Islet precursor cell (in vitro differentiated cells): ENCODE measurements at places on chromosomes 12 and 14.

GRCh38 chr14:93535537-93535936 lies 104.8 kb downstream of the UNC79 start:
- DNase-seq, result no peak

- peak; percentile 91 for DNase-seq
Observed at GRCh38 chr12:117580718-117581062, 219.3 kb upstream of the NOS1 start.

DNA sequence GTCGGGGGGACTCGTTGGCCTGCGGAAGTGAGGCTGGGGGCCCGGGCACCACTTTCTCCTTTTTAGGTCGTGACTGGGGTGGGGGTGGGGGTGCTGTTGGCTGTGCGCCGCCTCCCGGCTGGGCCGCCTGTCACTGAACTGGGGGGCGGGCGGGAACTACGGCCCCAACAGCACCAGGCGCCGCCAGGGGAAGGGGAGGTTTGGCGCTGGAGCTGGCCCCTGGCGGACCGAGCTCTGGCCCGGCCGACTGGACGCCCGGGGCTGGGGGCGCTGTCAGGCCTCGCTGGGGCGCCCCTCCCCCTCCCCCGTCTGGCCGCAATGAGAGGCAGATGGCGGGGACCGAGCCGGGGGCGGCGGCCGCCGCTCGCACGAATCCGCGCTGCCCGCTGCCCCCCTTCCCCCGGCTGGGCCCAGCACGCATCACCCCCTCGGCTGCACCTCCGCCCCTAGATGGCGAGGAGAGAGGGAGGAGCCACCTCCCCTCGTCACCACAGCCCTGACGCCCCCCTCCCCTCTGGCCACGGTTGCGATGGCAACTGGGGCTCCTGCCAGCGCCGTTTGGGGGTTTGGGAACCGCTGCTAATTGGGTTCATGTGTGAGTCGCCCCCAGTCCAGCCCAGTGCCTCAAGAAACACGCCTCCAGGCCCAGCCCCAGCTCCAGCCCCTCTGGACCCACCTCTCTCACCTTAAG lies 723 bp downstream of the NFATC4 start:
- DNase-seq, result peak; percentile 69

- DNase-seq, result no peak
Observed at GRCh38 chr14:95981965-95982364, 57.2 kb upstream of the C14orf132 start.

DNA sequence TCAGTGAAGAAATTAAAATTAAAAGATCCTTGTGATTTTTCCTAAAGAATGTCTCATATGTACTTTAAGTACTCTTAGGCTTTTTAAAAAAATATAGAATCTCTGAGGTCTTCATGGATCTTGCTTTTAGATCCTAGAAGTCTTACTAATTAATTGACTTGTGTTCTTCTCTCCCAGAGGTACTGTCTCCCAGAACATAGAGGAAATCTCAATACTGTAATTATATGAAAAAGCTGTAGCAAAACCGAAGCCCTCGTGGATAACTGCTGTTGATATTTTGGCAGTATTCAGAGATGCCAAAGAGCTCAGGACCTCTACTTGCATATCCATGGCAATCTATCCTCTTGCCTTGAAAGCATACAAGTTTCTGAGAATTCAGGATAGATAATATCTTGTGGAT lies at the start of gene OR9K2:
TSS of gene OR9K2 (plus strand) at position 301 of the 400 bp plus-strand sequence. CDS start 3,429 bp downstream, outside the sequence.
- no peak for DNase-seq

GRCh38 chr12:40312982-40313576 lies 88.3 kb downstream of the LRRK2 start:
- DNase-seq, result no peak

DNA sequence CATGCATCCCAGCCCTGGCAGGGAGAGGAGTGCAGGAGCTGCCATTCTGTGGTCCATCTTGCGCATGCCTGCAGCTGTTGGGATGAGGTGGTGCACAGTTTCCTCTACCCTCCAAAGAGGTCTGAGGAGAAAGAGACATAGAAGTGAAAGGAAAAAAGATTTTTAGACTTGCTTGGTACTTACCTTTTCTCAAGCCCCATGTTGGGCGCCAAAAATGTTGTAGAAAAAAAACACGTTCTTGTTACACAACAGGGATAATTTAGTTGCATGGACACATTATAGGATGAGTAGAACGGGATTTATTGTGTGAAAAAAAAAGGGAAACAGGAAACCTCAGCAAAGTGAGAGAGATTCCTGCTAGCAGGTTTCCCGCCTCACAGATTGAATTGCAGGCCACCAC lies 244.4 kb upstream of the GARIN2 start:
- DNase-seq, result no peak

- DNase-seq, result no peak
Observed at GRCh38 chr14:84421621-84422020, 1108.3 kb upstream of the FLRT2 start.

- DNase-seq, result no peak
Observed at GRCh38 chr12:43694879-43695278, 63.7 kb downstream of the PUS7L start.

- no peak for DNase-seq
Observed at GRCh38 chr14:91331721-91332120, 85.9 kb downstream of the CCDC88C start.

GRCh38 chr12:11773889-11774677 lies 124.6 kb downstream of the ETV6 start:
- peak; percentile 45 for DNase-seq

DNA sequence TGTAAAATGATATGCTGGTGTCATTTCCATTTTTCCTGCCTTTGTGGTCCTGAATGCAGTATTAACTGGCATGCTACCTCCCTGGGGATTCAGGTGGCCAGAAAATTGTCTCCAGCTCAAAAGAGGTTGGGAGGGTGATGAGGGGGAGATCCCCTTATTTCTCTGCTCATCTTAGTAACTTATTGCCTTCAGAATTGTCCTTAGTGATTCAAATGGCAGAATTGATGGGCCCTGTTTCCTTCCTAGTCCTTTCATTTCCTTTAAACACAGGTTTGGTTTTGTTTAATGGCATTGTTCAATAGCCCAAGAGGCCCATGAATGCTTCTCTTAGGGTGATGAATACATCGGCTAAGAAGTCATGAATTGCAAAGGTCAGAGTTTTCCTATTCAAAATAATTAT lies 207.0 kb downstream of the SLC41A2 start:
- peak; percentile 15 for DNase-seq

DNA sequence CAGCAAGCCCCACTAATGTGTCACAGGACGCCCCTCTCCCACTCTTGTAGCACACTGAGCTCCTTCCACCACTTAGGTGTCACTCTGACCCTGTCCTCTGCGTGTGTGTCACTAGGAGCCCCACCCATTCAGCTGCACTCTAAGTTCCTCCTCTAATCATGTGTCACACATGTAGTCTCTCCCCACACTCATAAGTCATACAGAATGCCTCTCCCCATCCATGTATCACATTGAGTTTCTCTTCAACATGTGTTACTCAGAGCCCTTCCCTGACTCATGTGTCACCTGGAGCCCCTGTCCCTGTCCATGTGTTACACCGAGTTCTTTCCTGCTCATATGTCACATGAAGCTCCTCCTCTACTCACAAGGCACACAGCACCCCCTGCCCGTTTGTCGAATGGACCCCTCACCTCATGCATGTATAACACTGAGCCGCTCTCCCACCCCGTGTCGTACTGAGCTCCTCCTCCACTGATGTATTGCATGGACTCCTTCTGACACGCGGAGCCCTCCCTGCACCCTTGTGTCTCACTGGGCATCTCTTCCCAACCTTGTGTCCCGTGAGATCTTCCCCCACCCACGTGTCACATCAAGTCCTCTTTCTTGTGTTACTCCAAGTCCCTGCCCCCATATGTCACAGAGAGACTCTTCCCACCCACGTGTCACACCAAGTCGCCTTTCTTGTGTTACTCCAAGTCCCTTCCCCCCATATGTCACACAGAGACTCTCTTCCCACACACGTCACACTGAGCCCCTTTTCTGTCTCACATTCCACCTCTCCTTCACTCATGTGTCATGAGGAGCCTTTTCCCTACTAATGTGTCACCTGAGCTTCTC lies 31.0 kb downstream of the RTL1 start:
- no peak for DNase-seq

DNA sequence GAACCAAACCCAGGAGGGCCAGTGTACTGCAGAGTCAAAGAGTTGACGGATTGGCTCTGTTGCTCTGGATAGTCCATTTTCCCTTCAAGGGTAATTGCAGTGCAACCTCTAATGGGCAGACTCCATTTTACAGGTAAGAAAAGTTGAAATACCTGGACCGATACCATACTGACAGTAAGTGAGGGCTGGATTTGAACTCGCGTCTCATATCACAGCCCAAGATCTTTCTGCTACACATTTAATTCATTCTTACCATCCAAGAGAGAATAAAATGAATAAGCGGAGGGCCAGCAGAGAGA lies 356 bp upstream of the ZC3H14 start:
- DNase-seq, result no peak

DNA sequence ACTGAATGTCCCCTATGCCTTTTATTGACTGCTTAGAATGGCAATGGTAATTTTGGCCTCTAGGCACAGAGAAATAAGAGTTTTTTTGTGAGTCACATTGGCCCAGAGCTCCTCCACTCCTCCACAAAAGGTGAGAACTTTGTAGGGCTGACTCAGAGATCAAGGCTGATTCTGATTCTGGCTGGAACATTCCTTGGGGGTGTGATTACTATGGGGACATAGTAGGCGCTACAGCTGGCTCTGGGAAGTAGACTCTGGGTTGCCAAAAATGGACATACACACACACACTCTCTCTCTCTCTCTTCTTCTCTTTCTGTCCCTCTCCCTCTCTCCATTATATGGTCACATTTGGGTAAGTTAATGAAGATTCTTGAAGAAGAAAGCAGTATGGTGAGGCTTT lies 174.6 kb upstream of the DDHD1 start:
- peak; percentile 75 for DNase-seq

GRCh38 chr12:102067574-102068258 lies 5.9 kb upstream of the WASHC3 start:
- no peak for DNase-seq

- no peak for DNase-seq
Observed at GRCh38 chr14:57179273-57179672, 89.4 kb downstream of the EXOC5 start.

DNA sequence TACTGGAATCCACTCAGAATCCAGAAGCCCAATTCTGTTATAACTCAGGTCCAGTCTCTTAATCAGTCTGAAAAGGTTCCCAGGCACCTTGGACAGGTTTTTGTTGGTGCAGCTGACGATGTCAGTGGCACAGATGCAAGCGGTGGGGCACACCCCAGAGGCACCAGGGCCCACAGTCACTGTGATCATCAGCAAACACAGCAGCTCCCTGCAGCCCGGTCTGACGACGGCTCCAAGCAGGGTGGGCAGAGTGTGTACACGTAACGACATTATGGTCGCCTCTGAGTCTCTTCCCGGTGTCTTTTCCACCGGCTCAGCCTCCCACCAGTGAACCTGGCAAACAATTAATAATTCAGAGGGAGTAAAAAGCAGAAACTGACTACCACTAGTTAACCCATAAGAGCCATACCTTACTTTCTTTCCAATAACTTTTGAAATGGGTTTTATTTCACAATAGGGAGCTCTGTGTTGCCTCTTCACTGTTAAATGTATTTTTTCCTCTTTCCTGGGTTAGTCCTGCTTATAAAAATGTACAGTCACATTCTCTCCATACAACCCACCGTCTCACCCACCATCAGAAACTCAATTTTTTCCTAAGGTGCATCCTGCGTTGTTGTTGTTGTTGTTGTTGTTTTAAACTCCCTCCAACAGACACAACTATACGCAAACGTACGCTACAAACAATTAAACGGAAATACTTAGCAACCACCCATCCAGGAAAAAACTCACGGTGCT lies 521 bp upstream of the PCED1B start:
- peak; percentile 76 for DNase-seq

DNA sequence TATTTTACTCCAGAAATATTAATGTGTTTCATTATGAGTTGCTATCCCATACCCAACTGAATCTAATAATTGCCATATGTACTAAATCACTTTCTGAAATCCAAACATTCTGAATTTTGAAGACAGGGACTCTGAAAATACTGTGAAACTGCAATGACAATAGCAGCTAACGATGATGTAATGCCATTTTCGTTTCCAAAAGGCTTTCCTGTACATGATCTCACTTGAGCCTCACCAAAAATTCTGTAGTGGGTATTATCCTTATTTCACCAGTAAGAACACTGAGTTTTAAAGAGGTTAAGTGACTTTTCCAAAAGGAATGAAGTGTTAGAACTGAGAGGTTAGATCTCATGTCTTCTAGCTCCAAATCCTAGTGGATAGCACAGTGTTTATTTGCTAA lies 133.3 kb downstream of the FLRT2 start:
- DNase-seq, result no peak

GRCh38 chr12:121632069-121632970 lies 6.0 kb downstream of the ORAI1 start:
- no peak for DNase-seq

- no peak for DNase-seq
Observed at GRCh38 chr12:108377260-108377659, 38.1 kb upstream of the CMKLR1 start.

DNA sequence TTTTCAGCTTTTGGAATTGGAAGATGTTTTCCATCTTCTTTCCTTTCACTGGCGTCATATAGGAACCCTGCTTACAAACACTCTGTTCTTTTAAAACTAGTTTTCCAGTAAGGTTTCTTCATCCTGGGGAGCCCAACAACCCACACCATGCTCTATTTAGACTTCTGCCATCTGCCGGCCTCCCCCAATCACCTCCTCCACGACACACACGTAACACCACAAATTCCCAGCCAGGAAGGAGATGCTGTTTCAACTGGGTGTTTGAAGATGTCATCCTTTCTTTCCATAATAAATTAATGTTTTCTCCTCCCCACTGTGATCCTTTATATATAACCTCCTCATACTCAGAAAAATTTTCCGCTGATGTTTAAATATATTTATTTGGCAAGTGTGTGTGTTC lies 231.4 kb upstream of the DDHD1 start:
- DNase-seq, result no peak

DNA sequence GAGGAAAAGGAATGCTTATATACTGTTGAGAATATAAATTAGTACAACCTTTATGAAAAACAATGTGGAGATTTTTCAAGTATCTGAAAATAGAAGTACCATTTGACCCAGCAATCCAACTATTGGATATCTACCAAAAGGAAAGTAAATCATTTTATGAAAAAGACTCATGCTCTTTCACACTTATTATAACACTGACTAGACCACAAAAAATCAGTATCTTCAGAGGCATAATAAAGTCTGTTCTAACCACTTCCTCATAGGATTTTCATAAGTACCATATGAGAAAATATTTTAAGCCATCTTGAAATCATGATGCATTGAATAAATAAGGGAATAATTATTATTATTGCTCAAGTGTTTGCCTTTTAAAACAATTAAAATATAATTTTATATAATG lies 90.8 kb downstream of the SLCO1B1 start:
- DNase-seq, result no peak

DNA sequence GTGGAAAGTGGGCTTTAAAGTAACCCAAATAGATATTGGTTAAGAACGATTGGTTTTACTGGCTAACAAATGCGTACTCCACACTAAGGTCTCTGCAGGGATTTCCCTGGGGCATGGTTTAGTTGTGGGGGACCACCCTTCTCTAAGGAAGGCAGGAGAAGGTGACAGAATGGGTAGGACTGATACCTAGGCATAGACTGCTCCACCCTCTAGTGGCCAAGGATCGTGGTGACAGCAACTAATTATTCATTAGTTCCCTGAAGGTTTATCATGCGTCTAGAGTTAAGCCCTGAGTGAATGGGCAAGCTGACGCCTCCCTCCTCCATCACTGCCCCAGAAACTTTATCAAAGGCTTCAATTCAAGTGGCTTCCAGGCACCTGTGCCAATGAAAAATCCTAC lies 9.1 kb downstream of the FAM181A start:
- DNase-seq, result no peak

GRCh38 chr12:76560086-76560491 lies 518 bp upstream of the OSBPL8 start:
- DNase-seq, result no peak
